Left cardiac atrium (tissue), 4 donors: ENCODE measurements at places on chromosomes 2 and 18.

GRCh38 chr2:32715981-32716380, 88.1 kb downstream of the TTC27 start:
- DNase-seq = no peak

GRCh38 chr2:142010477-142011270, 120.1 kb downstream of the LRP1B start:
- no peak for DNase-seq

DNA sequence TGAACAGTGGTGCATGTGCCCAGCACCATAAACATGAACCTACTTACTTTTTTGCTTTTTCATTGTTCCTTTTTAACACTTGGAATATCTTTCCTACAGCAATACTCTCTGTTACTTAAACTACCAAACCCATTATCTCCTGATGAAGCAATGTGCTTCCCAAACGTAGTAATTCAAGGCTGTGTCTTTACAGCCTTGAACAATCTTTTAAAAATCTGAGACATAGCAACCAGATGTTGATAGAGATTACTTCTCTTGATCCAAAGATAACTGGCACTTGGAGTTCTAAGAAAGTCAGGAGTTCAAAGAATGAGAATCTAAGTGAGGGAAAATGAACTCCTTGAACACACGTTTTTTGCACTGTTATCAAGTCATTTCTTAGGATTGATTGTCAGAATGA, 40.4 kb downstream of the ATP8B1 start:
- DNase-seq = no peak

- no peak for DNase-seq
Measured at GRCh38 chr2:222108957-222109585, 189.7 kb downstream of the PAX3 start.

GRCh38 chr2:12929758-12930157, 213.0 kb downstream of the TRIB2 start:
- no peak for DNase-seq

- DNase-seq = no peak
Measured at GRCh38 chr2:88874063-88874657, 182.7 kb downstream of the RPIA start.

- no peak for DNase-seq
Measured at GRCh38 chr2:10654069-10654468, 35.7 kb downstream of the NOL10 start.

GRCh38 chr2:170502361-170503130, 212.6 kb upstream of the SP5 start:
- no peak for DNase-seq

DNA sequence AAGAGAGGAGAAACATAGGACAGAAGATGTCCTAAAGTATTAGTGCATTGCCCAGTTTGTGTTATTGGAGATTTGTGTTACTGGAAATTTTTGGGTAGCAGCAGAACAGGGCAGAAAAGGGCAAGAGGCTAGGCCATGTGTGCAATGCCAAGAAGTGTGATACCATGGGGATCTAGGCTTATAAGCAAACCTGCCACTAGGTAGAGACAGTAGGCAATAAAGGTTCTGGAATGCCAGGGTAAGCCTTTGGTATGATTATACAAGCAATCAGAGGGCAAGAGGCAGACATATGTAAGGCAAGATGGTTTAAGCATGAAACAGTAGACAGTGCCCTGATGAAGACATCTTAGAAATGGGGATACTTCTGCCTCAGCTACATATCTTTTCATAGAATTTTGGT, 12.3 kb upstream of the CERS6 start:
- no peak for DNase-seq

- DNase-seq = no peak
Measured at GRCh38 chr2:48929571-48930301, 174.2 kb upstream of the LHCGR start.

DNA sequence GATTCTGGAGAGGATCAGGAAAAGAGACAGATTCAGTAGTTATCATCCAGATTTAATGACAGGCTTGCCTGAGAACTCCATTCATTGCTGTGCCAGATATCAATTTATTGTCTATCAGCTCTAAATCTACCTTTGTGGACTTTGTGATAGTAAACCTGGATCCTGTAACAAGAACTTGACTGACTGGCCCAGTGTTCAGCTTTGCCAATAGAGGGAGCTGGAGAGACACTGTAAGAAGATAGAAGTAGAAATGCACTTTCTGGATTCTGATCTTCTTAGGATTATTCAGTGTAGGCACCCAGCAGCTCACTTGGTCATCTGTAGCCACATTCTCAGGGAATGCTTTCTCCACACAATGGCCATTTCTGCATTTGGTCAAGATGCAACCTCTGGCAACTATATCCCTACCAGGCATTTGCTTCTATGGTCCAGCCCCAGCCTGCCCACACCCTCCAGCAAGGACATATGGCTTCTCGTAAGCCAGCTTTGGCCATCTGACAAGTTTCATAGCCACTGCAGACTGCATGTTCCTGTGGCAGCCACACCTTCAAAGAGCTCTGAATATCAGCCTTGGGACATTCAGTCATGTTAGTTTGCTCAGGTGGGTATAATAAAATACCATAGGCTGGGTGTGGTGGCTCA, 6.1 kb upstream of the SERPINB8 start:
- DNase-seq = peak; percentile 33

GRCh38 chr2:140905083-140905781, 1225.6 kb downstream of the LRP1B start:
- no peak for DNase-seq

- DNase-seq = no peak
Measured at GRCh38 chr2:64918220-64918886, 70.8 kb upstream of the SLC1A4 start.

DNA sequence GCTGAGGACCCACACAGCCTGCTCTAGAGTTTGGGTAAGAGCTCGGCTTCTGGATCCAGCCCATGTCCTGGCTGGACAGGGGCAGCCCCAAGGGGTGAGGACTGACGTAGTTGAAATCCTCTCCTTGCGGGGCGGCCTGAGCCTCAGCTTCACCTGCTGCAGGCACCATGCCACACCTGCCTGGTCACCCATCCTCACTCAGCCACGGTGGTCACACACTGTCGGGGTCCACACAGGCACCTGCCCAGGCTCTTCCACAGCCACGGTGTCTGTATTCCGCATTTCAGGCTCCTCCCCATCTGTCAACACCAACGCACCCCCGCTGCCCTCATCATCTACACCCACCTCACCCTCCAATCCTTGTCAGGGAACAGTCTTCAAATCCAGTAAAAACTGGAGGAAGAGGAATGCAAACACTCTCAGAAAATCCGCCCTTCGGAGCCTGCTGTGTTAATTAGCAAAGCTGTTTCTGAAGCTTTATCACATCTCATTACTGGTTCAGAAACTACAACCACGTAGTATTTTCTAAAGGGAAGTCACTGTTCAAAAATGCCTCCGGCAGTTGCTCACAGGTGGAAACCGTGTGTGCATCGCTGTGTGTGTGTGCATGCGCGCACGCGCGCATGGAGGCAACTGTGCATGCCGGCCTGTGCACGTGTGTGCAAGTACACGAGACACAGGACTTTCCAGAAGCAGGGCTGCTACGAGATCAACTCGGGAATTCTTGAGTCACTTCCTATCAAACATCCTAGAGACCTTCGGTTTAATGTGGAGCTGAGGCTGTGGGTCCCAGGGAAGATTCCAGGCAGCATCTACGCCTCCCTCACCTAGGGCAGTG, 38.2 kb downstream of the SLC66A2 start:
- no peak for DNase-seq

GRCh38 chr18:5986257-5986931, 91.1 kb upstream of the TMEM200C start:
- DNase-seq = no peak

- DNase-seq = no peak
Measured at GRCh38 chr2:186456941-186457340, 29.1 kb upstream of the ZC3H15 start.

GRCh38 chr2:192500550-192501200, 305.9 kb upstream of the TMEFF2 start:
- no peak for DNase-seq

GRCh38 chr2:241617431-241618154, 19.4 kb downstream of the THAP4 start:
- DNase-seq = peak; percentile 59

GRCh38 chr2:70703900-70704549, 64.0 kb downstream of the ADD2 start:
- DNase-seq = peak; percentile 33

DNA sequence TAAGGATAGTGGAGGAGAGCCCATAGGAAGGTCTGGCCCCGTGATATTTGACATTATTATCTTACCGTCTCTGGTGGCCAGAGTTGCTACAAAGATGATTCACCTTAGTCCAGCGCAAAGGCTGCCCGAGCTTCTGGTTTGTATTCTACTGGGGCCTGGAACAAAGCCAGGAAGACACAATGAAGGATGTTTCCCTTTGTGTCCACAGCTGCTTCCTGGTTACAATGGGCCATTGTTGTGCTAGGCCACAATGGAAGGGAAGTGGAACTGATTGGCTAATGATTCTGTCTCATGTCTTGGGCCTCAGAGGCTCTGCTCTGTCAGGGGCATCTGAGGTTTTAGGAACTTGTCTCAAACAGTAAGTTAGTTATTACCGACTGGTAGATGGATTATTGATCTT, 132.2 kb downstream of the TDRD15 start:
- peak; percentile 51 for DNase-seq

- no peak for DNase-seq
Measured at GRCh38 chr2:46950314-46950713, 34.7 kb upstream of the MCFD2 start.

- no peak for DNase-seq
Measured at GRCh38 chr2:146821836-146822316, 1023.0 kb upstream of the ACVR2A start.

- DNase-seq = no peak
Measured at GRCh38 chr2:23673830-23674679, 252.9 kb downstream of the ATAD2B start.

DNA sequence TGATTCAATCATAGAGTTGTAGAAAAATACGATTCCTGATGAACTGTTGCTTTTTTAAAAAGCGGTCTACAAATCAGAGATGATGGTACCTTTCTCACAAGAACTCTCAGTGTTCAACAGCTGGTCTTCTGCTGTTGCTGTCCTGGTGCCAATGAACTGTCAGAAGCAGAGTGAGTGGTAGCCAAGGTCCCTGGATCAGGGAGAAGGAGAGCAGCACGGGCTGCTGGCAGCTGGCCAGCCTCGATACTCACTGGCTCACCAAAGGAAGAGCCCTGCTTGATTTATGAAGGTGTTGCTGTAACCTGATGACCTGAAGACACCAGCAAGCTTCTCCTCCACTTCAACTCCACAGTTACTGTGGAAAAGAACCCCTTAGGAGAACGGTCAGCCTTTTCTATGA, 300.8 kb upstream of the SOX11 start:
- peak; percentile 44 for DNase-seq

- DNase-seq = no peak
Measured at GRCh38 chr18:12574494-12575185, 83.3 kb downstream of the SPIRE1 start.

- DNase-seq = peak; percentile 70
Measured at GRCh38 chr2:33210626-33211025, 263.9 kb downstream of the LTBP1 start.

GRCh38 chr2:219571311-219572236, at the start of gene OBSL1:
Gene OBSL1 (minus strand): TSS chr2:219571539. CDS start chr2:219571232, 307 bp downstream.
- DNase-seq = peak; percentile 87

GRCh38 chr2:198097630-198098029, 293.2 kb downstream of the PLCL1 start:
- no peak for DNase-seq

DNA sequence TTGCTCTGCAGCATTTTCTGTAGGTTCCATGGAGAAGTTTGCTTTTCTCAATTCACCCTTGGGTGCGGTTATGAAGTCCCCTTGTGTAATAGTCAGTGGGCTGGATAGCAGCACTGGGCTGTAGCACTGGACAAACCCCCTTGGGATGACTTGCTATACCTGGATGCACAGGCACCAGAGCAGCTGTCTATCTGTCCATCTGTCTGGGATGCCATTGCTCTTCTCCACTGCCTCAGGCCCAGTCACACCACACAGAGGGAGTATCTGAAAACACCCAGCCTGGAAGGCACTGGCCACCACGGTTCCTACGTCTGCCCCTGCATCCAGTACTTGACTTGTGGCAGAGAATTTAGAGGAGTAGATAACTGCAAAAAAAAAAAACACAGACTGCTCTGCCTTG, 254.5 kb downstream of the TFCP2L1 start:
- no peak for DNase-seq

DNA sequence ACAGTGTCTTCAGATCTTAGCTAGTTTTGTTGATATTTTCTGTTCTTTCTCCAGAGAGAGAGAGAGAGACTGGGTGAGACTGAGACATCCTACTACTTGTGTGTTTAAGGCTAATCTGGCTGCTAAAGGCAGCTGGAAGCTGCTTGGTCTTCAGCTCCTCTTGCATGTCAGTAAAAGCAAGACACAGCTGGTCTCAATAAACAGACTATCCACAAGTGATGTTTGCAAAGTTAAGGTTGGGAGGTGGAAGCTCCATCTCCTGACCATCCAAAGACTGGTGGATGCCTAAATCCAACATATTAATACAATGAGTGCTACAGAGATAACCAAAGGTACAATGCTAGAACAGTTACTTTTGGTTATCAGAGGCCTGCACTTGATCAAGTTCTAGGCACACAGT, 17.8 kb downstream of the ERFE start:
- no peak for DNase-seq

- peak; percentile 63 for DNase-seq
Measured at GRCh38 chr18:34592961-34593382, 117.1 kb upstream of the DTNA start.

DNA sequence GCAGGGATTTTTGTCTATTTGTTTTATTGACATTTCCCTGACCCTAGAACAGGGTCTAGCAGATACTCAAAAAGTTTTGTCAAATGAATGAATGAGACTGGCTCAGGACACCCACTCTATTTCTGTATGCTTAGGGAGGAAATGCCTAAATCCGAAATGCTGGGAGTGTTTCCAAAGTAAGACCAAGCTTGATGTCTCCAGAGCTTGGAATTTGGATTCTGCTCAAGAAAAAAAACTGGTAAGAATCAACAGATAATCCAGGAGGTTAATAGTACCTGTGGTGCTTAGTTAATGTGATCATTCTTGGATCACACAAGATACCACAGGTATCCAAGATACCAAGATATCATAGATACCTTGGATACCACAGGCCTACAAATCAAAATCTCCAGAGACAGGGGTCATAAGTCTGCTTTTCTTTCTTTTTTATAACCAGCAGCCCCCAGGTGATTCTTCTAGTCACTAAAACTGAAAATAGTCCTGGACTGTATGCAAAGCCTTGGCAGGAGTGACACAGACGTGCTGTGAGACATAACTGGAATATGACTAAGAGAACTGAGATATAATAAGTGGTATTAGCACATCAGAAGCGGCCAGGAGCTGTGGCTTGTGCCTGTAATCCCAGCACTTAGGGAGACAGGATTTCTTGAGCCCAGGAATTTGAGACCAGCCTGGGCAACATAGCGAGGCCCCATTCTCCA, 39.9 kb upstream of the SP3 start:
- peak; percentile 51 for DNase-seq

- DNase-seq = no peak
Measured at GRCh38 chr2:48998449-48998848, 155.9 kb downstream of the FSHR start.

- DNase-seq = no peak
Measured at GRCh38 chr2:211159972-211160371, 603.6 kb downstream of the CPS1 start.

GRCh38 chr2:75344146-75344545, 144.8 kb upstream of the TACR1 start:
- DNase-seq = no peak
